ENCODE measurements at places on chromosomes 16 and 17.
A peak's percentile ranks its signal among the peaks of the same experiment; 100 is the strongest.

DNA sequence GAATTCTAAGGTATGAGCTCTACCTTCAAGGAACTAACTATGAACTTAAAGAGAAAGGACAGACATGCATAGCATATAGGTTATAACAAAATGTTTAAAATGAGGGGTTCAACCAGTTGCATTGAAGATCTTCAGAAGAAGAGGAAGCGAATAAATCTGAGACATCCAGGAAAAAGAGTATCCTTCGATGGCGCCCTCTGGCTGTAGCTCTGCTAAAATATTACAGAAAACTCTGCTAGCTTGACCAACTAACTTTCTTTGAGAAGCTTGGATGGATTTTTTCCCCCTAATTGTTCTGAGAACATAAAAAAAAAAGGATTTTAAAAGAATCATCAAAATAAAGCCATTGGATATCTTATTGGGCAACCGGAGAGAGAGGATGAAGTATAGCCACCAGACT lies 659.9 kb upstream of the SOX9 start:
- DNase-seq = no peak

DNA sequence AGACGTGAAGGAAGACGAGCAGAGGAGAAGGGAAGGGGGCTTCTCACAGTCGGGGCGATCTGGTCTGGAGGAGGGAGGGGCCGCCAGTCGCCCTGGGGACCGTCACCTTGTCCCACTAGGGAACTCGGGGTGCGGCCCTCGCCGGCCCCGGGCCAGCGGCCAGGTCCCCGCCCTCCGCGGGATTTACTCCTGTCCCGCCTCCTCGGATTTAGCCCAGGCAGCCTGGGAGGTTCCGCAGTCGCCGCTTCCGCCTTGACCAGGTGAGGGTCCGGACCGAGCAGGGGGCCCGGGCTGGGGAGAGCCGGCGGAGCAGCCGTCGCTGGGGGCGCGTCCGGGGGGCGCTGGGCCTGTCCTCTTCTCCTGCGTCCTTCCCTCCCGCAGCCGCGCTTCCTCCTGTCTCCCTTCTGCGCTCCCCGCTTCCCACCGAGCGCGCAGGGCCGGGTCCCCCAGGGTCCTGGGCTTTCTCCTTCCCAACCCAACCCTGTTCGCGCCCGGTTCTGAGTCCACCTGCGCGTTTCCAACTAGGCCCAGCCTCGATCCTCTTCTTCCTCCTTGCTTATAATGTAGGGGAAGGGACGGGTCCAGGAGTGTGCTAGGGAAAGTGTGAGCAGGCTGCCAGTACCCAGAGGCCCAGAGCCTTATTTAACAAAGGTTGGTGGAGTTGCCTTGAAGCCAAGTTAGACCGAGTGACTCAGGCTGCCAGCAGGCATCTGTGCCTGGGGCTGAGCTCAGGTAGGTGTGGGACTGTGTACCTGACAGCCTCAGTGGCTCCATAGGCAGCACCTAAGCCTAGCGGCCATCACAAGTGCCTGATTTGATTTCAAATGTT lies at the start of gene TNK1:
Gene TNK1, plus strand, starts transcription at position 235 of the 829 bp plus-strand sequence. CDS start 1,838 bp downstream, outside the sequence.
- DNase-seq = no peak

DNA sequence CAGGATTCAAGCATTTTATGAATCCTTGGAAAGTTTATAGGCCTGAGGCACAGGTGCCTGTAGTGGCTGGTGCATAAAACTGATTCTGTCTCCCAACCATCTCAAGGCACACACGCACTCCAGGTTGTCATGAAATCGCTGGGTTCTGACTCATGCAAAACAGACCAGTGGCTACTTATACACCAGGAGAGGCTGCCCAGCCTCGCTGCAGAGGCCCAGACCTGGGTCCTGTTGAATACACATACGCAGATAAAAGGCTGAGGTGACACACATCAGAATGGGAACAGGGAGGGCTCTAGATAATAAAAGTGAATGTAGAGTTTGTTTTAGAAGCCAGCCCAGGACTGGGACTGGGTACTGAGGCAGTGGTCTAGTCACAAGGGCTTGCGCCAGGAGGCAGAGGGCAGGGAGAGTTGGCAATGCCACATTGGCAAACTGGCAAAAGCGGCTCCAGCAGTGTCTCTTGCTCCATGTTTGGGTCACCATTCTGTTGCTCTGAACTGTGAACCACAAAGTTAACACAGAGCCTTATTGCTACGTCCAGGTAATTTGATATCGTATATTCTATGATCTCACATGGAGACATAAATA lies 13.6 kb downstream of the OR1D5 start:
- no peak for DNase-seq

- DNase-seq = no peak
These were observed 179.2 kb downstream of the PARN start for GRCh38 chr16:14450846-14451245.

GRCh38 chr17:78748048-78748729 lies 33.9 kb downstream of the CYTH1 start:
- peak; percentile 37 for DNase-seq

GRCh38 chr17:45764479-45764878 lies 19.6 kb upstream of the CRHR1 start:
- DNase-seq = no peak

DNA sequence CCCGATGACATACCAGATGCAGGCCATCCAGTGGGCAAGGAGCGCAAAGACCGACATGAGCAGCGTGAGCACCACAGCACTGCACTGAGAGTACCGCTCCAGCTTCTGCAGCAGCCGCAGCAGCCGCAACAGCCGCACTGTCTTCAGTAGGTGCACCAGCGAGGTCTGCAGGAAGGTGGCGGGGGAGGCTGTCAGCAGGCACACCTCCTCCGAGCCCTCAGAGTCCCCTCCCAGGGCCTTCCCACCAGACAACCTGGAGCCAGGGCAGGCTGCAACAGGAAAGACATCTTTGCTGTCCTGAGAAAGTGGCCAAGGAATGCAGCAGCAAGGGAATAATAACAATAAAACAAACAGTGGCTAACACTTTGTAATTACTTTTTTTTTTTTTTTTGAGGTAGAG lies 9.1 kb downstream of the KCNH4 start:
- no peak for DNase-seq

GRCh38 chr17:75266316-75267152 lies 4.5 kb downstream of the MIF4GD start:
- no peak for DNase-seq

DNA sequence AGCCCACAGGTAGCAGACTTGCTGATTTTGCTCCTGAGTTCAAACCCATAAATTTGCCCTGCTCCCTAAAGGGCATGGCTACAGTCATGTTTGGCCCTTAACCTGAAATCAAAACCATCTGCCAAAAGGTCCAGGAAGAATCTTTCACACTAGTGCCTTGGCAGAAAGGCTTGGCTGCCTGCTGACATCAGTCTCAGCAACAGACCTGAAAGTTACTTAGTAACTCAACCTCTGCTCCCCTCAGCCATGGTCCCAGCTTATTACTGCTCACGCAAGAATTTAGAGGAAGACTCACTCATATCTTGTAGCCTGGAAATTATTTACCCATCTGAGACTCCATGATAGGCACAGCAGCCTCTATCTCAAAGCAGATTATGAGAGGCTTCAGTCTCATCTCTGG lies 98.0 kb upstream of the KIF2B start:
- DNase-seq = no peak

DNA sequence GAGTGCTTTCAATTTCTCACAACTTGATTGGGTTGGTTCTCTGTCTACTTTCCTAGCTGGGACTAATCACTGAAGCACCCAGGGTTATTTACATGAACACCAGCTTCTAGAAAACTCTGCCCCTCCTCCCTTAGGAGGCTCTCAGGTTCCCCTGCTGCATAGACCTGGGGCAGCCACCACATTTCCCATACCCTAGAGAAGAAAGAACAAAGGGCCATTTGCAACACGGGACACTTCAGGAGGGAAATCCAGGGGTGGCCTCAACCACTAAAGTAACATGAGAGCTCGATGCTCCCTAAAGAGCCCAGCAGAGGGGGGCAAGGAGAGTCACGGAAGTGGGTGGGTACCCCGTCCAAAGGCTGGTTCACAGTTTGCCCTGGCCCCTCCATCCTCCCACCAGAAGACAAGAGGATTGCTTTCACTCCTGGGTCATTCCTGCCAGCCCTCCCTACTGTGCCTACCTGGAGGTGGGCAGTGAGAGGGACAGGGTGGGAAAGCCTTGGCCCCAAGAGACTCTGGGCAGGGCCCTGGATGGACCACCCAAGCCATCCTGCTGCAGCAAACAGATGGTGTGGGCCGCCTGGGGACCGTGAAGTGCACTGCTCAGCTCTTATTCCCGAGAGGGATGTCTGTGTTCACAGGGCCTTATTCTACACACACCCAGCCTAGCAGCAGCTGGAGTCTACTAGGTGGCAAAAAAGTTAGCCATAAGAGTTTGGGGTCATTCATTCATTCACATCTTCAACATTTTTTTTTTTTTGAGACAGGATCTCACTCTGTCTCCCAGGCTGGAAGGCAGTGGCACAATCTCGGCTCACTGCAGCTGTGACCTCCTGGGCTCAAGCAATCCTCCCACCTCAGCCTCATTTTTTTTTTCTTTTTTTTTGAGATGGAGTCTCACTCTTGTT lies 392.1 kb downstream of the SOX9 start:
- DNase-seq = no peak

DNA sequence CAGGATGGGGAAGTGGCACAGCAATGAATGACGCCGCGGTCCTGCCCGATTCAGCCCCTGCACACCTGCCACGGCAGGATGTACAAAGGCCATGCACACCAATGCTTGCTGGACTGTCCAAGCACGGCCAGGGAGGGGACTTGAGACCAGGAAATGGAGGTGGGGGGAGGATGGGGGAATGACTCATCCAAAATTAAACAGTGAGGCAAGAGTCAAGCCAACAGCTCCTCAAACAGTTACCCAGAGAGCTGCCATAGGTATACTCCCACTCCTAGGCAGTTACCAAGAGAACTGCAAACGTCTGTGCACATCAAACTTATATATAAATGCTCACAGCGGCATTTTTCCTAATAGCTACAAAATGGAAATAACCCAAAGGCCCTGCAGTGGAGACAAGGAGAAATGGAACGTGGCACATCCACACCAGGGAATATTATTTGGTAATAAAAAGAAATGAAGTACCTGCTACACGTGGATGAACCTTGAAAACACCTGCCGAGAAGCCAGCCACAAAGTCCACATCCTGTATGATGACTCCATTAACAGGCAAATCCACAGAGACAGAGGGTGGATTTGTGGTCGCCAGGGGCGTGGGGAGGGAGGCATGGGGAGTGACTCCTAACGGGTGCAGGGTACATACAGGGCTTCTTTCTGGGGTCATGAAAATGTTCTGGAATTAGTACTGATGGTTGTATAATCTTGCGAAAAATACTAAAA lies 54.1 kb downstream of the VAC14 start:
- no peak for DNase-seq

DNA sequence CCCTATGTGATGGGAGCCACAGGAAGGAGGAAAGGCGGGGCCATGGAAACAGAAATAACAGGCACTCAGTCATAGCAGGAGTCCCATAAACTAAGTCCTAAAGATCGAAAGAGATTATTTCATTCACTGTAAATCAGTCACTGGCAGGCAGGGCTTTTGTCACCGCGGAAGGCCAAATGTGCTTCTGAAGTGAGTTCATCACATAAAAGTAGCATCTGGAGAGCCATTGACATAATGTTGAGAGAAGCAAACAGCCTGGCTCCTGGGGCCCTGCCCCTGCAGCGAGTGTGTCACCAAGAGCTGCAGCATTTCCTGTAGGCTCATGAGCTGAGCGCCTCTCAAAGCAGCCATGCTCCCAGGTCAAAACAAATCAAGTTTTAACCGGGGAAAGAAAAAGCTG lies 476.2 kb downstream of the HAPSTR1 start:
- no peak for DNase-seq

DNA sequence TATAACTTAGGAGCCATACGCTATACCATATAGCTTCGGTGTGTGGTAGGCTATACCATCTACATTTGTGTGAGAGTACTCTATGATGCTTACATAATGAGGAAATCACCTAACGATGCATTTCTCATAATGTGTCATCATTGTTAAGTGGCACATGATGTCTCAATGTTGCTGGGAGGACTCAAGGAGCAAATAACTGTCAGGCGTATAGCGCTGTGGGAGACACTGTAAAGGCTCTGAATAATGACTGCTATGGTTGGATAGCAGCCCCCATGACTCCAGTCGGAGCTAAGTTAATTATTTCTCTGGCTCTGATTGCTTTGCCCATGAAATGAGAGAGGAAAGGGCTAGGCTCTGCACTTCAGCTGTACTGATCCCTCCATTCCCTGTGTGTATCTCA lies 197.2 kb downstream of the RGS9 start:
- no peak for DNase-seq

GRCh38 chr17:16467044-16467443 lies 24.9 kb downstream of the LRRC75A start:
- DNase-seq = no peak

DNA sequence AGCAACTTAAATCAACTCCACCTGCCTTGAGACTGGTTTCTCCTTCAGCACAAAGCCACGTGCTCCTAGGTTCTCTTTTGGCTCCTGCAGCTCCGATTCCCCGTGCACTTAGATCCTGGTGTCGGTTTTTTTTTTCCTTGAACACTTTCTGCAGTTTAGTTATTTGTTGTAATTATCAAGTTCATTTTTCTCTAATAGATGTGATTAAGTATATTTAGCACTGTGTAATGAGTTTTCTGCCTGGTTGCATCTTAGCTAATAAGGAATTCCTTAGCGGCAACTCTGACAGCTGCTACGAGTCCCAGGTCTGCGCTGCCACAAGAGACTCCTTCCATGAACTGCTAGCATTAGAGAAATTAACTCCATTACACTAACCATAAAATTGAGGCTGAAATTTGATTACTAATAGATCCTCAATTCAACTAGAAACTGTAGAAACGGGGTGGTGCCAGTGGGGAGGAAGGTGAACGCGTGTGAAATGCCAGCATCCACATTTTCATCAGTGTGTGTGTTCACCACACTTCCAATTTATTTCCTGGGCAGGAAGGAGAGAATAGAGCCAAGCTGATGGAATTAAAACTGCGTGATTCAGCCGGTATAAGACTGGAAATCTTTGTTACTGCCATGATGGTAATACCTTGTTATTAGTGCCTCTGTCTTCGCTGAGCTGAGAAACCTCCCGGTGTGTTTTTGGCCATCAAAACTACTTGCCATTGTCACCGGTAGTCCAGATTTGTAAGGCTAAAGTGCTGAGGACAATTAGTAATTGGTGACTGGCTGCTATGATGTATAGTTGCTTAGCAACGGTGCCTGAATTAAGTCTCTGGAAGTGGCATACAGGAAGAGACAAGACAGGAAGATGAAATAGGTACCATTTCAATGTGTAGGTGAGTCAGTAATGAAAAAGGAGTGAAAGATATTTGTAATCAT lies 232.4 kb downstream of the IRX3 start:
- DNase-seq = no peak

DNA sequence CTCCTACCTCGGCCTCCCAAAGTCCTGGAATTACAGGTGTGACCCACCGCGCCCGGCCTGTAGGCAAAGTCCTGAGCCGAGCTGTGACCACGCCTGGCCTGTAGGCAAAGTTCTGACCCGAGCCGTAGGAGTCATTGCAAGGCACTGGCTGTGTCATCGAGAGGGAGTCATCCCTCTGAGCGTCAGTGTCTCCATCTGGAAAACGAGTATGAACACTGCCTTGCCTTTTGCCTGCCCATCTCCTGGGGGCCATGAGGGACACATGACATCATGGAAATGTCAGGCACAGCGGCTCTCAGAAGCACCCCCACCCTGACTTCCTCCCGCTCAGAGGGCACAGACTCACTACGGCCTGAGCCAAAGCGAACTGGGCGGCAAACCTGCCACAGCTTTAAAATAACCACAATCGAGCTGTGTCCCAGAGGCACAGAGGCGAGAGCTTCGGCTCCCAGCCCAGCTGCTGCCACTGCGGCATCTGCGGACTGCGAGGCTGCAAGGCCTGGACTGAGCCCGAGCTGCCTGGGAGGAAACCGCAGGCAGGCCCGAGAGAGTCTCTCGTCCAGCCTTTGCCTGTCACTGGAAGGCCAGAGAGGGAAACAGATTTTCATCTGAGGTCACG lies 50.8 kb downstream of the RPH3AL start:
- no peak for DNase-seq
